ENCODE measurements at places on chromosomes 16 and 17.
A peak's percentile ranks its signal among the peaks of the same experiment; 100 is the strongest.

DNA sequence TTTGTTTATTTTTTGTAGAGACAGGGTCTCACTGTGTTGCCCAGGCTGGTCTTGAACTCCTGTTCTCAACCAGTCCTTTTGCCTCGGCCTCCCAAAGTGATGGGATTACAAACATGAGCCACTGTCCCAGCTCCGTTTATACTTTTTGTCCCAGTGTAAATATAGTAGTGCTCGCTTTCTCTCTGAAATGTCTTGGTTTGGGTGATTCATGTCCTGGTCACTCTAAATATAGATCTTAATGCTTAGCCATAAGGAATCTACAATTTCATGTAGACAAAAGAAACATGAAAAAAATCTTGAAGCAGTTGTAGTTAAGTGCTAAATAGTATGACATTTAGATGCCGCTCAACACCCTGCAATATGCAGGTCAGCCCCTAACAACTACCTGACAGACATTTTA is 126.9 kb downstream of the KATNIP start:
- DNase-seq, result no peak

DNA sequence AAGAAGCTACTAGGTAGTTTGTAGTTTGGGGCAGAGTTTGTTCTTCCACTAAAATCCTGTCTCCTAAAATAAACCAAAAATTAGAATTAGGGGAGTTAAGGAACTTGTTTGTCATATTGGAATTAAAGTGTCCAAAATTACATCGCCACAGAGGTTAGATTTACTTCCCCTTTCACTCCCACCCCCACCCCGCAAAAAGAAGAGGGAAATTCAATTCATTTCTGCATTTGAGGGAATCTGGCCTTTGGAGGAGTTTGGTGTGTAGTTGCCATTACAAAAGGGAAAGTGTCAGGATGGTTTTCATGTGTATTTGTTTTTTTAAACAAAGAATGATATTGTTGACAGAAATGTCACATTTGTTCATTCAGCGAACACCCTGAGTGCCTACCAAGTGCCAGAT is 5.8 kb downstream of the TMEM97 start:
- no peak for DNase-seq

DNA sequence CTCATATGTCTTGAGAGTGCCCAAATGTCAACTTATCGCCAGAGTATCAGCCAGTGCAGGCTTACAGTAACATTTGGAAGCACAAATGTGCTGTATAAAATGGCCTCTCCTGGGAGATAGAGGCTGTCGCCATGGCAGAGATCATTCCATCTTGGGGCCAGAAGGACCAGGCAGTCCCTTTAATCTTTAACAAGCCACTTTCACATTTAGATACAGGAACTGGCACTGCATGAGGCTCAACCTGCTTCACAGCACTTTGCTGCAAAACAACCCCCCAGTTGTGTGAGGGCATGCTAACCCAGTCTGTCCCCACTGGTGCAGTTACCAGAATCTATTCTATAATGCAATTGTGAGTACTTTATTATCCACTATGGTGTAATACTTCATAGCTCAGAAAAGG is 4.7 kb upstream of the RFFL start:
- no peak for DNase-seq

DNA sequence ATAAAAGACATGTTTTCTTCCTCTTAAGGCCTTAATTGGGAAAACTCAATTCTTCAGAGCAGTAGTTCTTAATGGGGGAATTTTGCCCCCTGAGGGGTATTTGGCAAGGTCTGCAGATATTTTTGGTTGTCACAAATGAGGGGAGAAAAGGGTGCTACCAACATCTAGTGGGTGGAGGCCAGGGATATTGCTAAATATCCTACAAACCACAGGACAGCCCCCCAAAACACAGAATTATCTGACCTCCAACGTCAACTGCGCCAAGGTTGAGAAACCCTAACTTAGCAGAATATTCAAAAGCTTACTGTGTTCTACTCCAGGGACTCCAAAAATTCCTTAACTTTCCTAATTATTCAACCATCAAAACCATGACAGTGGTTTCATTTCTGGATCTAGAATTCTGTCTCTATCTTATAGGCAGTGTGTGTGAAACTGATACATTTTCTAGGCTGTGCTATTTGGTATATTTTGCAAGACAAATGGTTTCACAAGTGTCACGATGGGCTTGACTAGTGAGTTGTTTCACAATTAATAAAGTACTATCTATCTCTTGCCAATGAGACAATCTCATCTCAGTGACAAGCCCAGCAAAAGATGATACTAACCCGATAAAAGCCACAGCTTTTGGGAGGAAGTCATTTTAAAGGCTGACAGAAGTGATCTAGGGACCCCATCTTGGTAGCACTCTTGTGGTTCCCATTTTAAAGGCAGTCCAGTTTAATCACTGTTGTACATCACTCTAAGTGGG is 14.7 kb downstream of the TXNDC11 start:
- no peak for DNase-seq

- DNase-seq, result peak; percentile 50
Measured at GRCh38 chr16:30041841-30042240, 10.8 kb upstream of the TLCD3B start.

DNA sequence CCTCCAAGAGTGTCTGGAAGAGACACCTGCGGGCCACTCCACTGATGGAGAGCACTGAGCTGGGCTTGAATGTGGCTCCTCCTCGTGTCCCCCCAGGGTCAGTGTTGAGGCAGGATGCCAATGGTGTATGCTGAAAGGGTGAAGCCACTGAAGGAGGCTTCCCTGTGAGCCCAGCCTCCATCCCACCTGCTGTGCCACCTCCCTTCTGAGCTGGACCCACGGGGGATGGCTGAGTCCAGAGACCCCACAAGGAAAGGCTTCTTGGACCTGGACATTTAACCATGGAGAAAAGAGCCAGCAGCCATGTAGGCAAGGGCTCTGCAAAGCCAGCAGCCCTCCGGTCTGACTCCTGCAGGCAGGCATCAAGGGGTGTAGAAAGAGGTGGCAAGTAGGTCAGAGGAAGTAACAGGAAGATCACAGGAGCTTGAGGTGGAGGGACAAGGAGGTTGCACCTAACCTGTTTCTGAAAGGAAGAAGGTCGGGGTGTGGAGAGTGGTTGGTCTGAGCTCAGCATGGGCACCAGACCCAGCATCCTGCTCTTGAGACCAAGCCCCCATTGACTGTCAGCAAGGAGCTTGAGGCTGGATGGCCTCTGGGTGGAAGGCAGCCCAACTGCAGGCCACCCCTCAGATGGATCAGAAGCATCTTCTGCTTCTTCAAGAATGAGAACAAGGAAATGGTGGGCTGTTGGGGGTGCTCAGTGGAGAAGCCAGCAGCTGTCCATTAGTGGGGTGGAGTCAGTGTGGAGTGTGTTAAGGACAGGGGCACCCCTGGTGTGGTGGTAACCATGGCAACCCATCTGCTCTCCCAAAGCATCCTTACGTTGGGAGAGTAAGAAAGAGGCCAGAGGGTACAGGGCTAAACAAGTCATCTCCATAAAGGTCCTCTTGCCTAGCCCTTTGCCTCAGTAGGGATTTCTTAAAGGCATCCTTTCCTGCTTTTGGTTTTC is 80.7 kb downstream of the PLD6 start:
- peak; percentile 12 for DNase-seq

DNA sequence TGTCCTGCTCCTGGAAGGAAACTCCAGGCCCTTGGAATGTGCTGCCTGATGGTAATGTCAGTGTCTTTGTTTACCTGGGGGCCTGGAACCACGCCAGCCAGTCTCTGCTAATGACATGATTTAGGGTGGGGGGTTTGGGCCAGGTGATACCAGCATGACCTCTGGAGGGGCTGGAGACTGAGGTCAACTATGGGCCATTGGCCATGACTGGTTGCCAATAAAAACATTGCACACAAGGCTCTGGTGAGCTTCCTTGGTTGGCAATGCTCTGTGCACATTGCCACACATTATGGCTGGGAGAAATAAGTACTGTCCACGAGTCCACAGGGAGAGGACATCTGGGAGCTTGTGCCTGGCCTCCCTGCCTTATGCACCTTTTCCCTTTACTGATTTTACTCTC is 52.5 kb downstream of the LITAF start:
- no peak for DNase-seq

DNA sequence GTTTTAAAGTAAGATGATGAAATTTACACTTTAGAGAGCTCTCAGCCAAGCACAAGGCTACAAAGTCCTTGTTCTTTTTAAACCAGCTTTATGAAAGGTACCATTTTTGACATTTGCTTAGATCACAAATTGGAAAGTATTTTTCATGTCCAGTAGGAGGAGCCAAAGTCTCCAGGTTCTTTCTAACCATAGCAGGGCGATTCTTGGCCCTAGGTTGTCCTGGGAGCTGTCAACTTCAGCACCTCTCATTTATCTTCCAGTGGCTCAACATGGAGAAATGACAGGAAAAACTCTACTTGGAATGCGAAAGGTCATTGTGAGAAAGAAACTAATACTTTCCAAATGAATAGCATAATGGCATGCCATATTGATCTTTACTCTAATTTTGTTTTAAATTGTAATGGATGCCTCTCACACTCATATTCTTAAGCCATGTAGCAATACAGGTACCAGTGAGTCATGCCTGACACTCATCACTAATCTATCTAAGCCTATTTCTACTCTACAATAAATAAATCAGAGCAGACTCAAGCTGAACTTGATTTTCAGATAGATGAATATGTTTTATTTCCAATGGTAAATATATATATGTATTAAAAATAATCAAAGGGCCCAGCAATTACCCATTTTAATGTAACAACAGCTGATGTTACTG is 919.1 kb upstream of the EEF2KMT start:
- no peak for DNase-seq

DNA sequence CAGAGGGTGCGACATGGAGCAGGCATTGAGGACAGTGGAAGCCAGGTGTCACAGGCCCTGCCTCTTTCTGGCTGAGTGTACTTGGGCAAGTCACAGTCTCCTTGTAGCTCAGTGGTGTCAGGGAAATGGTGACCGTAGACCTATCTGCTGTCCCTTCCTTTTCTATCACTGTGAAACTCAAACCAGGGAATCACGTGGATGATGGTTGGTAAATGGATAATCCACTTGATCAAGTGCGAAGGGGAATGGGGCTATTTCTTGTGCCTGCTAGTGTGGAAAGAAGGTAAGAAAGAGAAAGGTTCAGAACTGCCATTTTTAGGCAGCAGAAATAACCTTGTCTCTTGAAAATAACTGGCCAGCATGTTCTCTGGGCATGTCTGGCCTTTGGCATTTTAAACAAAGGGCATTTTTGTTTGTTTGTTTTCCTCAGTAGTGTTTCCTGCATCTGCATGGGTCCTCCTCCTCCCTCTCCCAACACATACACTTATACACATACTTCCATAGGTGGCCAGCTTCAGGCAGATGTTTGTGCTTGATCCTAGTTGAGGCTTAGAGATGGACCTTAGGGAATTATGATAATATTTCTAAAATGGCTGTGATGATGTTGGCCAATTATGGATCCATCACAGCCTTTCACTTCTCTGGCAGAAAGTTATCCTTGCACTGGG is 7.1 kb downstream of the TBX4 start:
- DNase-seq, result no peak

GRCh38 chr17:10099051-10099571 is 99.3 kb downstream of the GAS7 start:
- DNase-seq, result no peak

- DNase-seq, result no peak
Measured at GRCh38 chr16:76157629-76158028, 119.6 kb upstream of the CNTNAP4 start.

DNA sequence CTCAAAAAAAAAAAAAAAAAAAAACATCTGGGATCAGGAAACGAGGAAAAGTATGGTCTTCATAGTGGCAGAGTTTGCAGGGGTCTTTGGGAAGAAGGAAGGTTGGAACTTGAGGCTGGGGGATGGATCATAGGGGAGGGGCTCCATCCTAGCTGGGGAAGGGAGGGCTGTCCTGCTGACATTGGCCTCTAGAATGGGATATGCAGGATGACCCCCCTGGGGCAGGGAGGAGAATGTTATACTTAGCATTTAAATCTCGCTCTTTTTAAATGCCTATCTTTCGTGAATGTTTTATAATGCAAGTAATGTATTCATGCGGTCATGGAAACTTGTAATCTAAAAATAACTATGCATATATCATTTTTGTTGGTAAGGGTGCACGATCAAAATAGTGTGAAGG is 33.2 kb downstream of the TMEM235 start:
- no peak for DNase-seq

Measured in CD4-positive, alpha-beta T cell treated with Interleukin-1 beta for 1 hour (primary cell).